ENCODE measurements at places on chromosomes 1 and 21.
A peak's percentile ranks its signal among the peaks of the same experiment; 100 is the strongest.

DNA sequence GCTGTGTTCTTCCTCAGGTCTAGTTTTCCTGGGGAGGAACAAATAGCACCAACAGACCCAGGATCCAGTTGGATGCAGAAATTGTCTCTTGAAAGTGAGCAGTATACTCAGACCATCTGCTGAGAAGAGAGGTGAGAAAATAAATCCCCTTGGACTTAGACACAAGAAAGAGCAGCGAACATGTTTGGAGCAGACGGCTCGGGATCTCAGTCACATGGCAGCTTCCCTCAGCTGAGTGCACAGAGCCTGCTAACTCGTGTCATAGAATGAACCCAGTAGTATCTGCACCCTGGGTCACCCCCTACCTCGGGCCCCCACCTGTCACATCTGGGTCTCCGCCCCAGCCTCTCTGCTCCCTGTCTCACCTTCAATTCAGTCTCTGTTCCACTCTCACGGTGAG is 115.6 kb downstream of the CCDC185 start:
- DNase-seq = no peak

GRCh38 chr1:209653915-209654351 is 1.7 kb upstream of the LAMB3 start:
- no peak for DNase-seq

DNA sequence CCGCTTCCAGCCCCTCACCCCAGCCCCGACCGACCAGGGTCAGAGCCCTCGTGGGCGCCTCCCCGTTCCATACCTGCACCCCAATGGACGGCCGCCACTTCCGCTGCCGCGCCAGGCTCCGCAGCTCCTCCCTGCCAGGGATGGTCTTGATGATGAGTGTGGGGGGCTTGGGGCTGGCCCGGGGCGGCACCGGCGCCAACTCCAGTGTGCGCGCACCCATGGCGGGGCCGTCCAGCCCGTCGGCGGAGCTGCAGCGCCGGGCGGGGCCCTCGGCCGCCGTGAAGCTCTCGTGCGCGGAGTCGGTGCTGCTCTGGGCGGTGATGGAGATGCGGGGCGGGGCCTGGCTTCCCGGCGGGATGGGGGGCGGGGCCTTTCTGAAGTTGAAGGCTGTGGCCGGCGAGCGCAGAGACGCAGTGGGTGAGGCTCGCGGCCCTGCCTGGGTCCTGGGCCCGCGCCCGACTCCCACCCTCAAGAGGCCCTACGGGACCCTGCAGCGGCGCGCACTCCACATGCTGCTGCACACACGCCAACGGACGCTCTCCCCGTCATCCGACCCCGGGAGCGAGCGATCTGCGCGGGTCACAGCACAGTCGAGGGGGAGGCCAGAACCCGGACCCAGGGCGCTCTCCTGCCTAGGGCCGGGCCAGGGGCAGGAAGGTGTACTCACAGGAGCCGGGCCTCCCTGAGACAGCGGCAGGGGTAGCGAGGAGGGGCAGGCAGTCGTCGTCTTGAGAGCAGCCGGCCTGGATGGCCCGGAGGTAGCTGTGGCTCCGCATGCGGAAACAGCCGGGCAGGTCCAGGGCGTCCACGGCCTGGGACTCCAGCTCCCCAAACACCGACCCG is 26.1 kb upstream of the SMIM12 start:
- peak; percentile 38 for DNase-seq

GRCh38 chr1:96538883-96539282 is 182.7 kb upstream of the PTBP2 start:
- DNase-seq = no peak

- DNase-seq = no peak
Measured at GRCh38 chr1:100530880-100531487, 7.0 kb upstream of the GPR88 start.
